ENCODE measurements at places on chromosomes 1 and 21.

- no peak for DNase-seq
These were observed 1.5 kb downstream of the LDLRAD2 start for GRCh38 chr1:21813542-21813941.

- no peak for DNase-seq
These were observed 854 bp downstream of the CNTN2 start for GRCh38 chr1:205043866-205044265.

DNA sequence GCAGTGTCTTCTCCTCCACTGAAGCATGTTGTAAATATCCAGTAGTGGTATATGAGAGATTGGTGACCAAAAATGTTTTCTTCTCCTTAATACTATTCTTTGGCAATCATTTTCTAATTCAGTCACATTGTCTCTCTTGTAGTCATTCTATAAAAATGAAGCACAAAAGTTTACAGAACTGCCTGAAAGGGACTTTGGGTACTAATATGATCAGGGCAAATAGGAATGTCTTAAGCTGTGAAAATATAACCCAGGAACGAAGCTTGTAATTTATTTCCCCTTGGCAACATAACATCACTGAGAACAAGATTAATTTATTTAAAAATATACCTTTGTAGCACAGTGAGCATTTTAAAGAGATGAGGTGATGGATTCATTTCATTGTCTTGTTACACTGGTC, 4.9 kb downstream of the B3GALT2 start:
- DNase-seq, result no peak

GRCh38 chr1:9239622-9240401, 5.2 kb downstream of the H6PD start:
- no peak for DNase-seq

DNA sequence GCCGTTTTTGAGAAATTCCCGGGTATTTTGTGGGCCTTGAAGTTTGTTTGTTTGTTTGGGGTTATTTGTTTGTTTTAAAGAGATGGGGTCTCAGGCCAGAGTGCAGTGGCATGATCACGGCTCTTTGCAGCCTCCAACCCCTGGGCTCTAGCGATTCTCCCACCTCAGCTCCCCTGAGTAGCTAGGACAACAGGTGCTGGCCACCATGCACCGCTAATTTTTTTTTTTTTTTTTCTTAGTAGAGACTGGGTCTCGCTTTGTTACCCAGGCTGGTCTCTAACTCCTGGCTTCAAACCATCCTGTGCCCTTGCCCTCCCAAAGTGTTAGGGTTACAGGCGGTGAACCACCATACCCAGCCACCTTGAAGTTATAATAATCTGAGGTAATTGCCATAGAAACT, 2.0 kb downstream of the CHTOP start:
- DNase-seq, result no peak

- DNase-seq, result no peak
These were observed 776 bp downstream of the KDM1A start for GRCh38 chr1:23019863-23020625.

DNA sequence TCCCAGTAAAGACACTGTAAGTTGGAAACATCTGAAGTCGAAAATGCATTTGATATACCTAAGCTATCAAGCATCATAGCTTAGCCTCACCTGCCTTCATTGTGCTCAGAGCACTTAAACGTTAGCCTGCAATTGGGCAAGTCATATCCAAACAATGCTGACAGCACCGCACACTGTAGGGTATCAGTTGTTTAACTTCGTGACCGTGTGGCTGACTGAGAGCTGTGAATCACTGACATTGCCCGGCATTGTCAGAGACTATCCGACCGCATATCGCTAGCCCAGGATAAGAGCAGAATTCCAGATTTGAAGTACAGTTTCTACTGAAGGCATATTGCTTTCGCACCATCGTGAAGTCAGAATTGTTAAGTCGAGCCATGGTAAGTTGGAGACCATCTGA, 41.5 kb downstream of the GALNT2 start:
- no peak for DNase-seq

DNA sequence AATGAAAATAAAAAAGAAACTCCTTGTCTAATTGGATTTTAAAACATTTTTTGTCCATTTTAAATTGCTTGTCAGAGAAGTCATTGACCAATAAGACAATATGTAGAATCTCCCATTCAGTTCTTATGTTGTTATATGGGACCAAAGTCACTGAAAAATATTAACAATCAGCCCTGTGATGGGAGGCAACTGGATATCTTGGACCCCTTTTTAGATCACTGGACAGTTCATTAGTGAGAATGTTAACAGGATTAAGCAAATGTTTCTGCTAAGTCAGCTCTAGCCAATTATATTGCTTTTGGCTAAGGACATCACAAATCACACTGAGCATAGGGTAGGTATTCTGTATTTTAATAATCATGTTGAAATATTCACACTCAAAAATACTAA, 609.1 kb upstream of the USP24 start:
- DNase-seq, result no peak

DNA sequence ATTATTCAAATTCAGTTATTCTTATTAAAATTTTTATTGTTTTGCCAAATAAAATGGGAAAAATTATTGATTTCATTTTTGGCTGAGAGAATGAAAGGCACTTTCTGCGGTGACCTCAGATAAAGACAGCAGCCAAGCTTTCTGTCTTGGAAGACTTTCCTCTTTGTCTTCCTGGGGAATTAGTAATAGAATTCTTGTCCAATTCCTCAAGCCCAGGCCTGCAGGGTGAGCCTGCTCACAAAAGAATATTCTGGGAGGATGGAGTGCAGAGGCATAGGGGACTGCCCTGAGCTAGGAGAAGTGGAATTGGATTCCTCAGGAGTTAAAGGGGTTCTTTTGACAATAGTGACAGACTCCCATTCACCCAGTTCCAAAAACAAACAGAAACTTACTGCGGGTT, 614.5 kb upstream of the ADGRL2 start:
- DNase-seq, result no peak

- no peak for DNase-seq
These were observed 94.9 kb upstream of the ADAMTS5 start for GRCh38 chr21:27061770-27062169.

GRCh38 chr1:111294390-111294789, 3.7 kb downstream of the CHIA start:
- no peak for DNase-seq

DNA sequence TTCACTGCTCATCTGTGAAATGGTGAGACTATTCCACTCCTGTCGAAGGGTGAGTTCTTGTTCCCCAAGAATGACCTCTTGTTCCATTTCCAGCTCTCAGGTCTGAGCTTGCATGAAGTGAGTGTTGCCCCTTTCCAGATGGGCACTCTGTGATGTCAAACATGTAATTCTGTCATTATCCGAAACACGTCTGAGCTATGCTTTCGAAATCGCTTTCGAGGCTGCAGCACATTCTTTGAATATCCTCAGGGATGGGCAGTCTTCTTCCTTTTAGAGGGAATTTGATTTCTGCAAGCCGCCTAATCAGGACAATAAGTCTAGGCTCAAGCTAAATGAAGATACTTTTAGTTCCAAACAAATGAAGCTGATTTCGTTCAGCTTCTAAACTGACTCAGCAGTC, 15.1 kb downstream of the NFASC start:
- no peak for DNase-seq

DNA sequence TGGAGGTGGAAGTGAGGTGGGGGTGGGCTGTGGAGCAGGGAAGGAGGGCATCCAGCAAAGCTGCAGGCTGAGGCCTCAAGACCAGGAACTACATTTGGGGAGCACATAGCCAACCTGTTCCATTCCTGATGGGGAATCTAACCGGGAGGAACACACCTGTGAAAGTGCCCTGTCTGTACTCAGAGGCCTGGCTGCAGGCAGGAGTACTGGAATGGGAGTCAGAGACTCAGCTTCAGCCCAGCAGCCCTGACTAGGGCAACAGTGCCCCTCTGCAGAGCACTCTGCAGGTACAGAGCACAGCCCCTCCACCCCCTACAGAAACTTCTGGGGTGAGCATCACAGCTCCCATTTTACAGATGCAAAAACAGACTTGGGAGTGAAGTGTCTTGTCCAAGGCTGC, 126.4 kb downstream of the DMRTB1 start:
- no peak for DNase-seq

DNA sequence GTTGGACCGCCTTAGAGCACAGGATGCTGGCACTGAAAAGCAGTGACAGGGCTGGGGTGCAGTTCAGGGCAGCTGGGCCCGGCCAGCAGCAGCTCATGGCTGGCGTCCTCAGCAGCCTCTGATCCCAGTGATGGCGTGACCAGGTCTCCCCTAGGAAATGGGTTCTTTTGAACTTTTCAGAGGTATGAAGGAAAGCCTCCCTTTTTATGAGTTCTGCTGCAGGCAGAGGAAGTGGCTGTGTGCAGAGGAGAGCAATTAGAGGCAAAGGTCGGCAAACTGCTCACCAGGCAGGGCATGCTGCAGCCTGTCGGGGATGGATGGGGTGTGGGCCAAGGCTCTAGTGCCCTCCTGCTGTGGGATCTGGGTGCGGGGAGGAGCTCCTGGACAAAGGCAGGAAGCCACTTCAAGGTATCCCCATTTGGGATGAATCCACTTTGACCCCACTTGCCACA, 45.6 kb upstream of the RAB4A start:
- DNase-seq, result no peak

DNA sequence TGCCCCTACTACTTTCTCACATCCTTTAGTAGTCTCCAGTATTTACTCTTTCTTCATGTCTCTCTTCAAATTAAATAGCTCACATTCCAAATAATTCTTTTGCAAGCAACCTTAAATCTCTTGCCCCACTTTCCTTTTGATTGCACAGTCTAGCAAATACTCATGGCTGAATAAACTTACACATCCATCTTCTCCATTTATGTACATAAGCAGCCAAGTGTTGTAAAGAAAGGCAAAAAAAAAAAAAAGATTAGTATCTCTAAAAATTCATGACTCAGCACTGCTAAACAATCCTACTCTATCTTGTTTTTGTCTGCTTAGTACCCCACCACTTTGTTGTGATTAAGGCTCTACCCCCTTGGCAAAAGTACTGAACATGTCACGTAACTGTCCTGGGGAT, 42.6 kb downstream of the F13B start:
- no peak for DNase-seq

GRCh38 chr1:162151900-162152829, 82.7 kb downstream of the NOS1AP start:
- DNase-seq, result no peak

DNA sequence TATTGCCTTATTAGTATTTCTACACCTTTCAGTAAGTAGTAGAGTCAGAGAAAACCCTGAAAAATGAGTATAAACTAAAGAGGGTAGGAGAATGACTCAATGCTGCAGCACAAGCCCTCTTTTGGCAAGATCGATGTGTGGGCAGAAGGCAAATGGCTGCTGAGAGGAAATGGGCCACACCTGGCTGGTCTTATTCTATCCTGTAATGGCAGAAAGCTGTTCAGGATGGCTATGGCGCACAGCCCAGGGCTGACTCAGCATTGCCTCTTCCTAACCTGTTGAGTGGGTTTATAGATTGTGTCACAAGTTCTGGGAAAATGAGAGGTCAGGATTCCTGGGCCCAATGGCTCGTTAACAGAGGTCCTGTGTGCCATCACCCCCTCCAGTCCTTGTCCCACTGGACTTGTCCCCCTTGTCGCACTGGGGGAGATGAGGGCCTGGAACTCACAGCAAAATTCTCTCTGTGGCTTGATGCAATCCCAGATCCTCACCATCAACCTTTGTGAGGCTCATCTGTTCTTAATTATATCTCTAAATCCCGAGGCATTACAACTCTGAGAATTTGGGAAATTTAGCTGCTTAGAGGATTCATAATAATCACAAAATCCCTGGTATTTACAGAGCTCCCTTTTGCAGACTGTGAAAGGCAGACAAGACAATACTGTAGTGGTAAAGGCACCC, 13.2 kb downstream of the HMGB4 start:
- DNase-seq, result no peak

GRCh38 chr1:79896140-79896539, 889.6 kb upstream of the ADGRL4 start:
- no peak for DNase-seq

DNA sequence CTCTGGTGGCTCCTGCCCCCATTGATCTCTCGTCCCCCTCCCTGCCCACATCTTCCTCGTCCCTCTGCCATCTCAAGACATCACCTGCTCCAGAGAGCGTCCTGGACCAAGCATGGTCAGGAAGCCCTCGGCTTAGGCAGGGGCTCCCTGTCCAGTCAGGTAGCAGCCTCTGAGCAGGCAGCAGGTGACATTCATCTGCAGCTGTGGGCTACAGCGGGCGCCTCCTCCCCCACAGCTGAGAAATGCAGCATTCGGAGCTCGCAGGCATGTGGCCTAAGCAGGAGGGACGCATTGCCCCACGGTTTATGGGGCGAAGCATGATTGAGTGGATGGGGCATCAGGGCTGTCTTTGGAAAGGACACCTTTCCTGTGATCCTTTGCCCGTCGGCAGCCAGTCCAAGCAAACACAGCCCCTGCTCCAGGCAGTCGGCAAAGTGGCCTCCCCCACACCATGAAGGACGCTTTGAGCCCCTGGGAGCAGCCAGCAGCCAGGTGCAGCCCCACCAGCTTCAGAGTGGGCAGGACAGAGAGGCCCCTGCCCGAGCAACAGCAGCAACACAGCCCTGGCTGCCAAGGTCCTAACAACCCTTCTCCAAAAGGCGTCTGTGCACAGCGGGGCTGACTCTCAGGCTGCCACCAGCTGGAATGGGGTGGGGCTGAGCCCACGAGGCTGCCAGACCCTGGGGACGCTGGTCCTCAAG, 234.1 kb upstream of the VAMP3 start:
- no peak for DNase-seq

GRCh38 chr21:38861989-38862683, 56.4 kb downstream of the ETS2 start:
- DNase-seq, result no peak

- no peak for DNase-seq
These were observed 8.6 kb downstream of the TMEM35B start for GRCh38 chr1:34976384-34977209.

DNA sequence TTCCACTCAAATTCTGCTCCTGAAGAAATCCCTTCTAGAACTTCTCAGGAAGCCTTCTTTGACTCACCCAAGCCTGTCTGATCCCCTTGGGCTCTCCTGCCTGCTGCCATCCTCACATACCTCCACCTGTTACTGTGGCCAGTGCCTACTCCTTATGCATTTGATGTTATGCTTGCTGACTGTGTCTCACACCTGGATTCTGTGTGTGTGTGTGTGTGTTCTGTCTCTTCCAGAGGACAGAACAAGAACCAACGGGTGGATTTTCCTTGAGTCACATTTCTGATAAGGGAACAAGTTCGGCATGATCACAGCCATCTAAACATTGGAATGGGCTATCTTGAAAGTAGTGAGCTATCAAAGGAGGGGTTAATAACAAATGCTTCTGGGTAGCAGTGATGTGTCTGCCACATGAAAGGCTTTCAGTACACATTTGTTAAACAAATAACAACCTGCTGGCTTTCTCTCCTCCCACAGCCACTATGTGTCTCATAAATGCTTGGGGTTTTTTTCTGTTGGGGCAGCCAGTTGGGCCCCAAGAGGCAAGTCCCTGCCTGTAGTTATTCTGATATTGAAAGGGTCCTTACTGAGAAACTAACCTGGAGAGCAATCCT, 8.9 kb upstream of the GPR37L1 start:
- no peak for DNase-seq

DNA sequence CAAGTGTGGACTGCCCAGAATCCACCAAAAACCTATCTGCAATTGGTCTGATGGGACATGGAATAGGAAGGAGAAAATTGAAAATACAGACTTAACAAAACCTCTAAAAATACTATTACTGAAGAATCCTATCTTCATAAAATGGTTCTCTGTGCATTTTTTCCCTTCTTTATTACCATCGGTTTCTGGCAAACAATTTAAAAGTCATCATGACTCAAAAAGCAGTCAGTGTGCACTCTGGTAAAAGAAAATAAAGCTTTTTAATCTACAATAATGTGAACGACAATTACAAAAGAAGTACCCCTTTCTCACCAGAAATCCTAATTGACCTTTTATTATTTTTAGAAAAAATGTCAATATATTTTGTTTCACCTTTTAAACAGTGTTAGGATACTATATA, 186.3 kb downstream of the TPR start:
- DNase-seq, result no peak

- DNase-seq, result no peak
These were observed 8.3 kb upstream of the PEF1 start for GRCh38 chr1:31652891-31653499.
